ENCODE measurements at places on chromosomes 3 and 15.

DNA sequence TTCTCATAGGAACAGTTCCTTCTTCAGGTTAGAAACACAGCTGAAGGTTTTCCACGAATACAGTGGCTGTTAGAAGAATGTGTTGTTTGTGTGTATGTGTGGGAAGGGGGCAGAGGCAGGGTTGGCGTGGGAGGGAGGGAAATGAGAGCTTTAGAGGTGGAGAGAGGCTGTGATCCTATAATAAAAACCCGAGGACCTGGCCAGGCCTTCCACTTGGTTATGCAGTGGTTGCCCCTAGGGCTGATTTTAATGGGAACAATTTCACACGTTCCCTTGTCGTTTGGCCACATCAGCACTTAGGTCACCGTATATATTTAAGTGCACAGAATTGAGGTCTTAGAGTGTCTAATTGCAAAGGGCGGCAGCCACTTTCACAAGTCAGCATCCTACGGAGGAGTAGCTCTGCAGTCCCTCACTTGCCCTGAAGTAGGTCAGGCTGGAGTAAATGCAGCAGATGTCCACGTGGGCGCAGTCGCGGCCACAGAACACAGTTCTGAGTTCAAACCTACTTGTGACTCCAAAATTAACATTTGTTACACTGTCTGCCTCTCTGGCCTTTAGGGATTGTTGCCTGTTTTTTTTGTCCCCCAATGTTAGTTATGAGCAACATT lies 85.6 kb downstream of the PDCD6IP start:
- DNase-seq = peak; percentile 4

GRCh38 chr3:55702822-55703221 lies 215.7 kb upstream of the WNT5A start:
- no peak for DNase-seq

- DNase-seq = no peak
Measured at GRCh38 chr3:40939741-40940130, 259.6 kb upstream of the CTNNB1 start.

DNA sequence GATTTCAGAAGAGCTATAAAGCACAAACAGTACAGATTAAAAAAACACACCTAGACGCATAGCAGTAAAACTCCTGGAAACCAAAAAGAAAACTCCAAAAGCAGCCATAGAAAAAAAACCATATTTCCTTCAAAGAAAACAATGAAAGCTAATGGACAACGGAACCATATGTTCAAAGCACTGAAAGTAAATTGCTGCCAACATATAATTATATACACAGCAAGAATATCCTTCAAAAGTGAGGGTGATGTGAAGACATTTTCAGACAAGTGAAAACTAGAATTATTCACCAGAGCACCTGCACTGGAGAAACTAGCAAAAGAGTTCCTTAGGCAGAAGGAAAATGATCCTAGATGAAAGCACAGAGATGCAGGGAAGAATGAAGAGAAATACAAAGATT lies 58.2 kb upstream of the PCSK6 start:
- DNase-seq = no peak

DNA sequence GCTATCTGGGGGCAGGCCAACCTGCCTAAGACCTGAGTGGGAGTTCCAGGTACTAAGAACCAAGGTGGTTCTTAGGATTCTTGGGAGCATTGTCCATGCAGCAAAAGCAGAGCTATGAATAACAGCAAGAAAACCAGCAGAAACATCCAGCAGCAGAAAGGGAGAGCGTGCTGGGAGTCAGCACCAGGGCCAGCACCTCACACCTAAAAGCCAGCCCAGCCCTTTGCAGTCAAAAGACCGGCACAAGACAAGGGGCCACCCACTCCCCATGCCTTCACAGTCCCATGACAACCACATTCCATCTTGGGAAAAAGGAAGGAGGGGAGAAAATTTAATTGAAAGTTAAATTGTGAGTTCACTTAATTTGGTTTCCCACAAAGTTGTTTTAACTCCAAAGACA lies 364.9 kb downstream of the AGBL1 start:
- no peak for DNase-seq

DNA sequence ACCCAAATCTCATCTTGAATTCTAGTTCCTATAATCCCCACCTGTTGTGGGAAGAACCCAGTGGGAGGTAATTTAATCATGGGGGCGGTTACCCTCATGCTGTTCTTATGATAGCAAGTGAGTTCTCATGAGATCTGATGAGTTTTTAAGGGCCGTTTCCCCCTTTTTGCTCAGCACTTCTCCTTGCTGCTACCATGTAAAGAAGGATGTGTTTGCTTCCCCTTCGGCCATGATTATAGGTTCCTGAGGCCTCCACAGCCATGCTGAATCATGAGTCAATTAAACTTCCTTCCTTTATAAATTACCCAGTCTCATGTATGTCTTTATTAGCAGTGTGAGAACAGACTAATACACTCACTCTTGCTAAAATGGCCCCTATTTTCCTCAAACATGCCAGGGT lies 374.7 kb downstream of the TUSC7 start:
- no peak for DNase-seq

- no peak for DNase-seq
Measured at GRCh38 chr3:124762661-124763011, 32.4 kb downstream of the UMPS start.

- no peak for DNase-seq
Measured at GRCh38 chr3:54079730-54080325, 42.5 kb upstream of the CACNA2D3 start.

DNA sequence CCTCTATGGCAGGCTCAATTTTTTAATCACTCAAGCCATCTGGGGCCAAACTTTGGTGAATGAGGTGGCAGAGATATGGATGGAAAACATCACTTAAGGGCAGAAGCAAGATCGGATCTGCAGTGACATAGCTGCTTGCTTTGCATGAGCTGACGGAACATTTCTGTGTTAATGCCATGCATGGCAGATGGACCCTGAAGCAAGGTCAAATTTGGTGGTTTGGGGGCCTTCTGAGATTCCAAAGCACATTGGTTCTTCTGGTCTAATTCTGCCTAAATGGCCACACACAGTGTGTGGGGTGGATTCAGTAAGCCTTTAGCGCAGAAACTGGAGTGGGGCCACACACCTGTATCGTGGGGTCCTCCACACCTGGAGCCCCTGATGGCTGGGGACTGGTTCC lies 38.3 kb upstream of the BCL2L10 start:
- DNase-seq = no peak

DNA sequence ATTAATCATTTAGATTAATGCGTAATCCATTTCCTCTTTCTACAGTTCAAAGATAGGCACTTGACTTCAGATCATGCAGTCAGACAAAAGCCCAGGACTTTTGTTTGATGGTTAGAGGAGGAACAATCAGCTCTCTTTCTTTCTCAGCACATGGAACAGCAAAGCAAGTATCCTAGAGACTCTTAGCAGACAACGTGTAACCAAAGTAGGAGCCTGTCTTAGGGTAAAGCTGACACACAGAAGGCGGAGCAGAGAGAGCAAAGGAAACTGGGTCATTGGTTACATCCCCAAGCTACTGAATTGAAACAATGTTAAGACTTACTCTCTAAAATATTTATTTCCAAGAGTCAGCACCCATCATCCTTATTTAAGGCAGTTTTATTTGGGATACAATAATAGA lies 110.0 kb upstream of the HES1 start:
- DNase-seq = no peak

GRCh38 chr3:125337506-125337905 lies 37.6 kb downstream of the ZNF148 start:
- DNase-seq = no peak

DNA sequence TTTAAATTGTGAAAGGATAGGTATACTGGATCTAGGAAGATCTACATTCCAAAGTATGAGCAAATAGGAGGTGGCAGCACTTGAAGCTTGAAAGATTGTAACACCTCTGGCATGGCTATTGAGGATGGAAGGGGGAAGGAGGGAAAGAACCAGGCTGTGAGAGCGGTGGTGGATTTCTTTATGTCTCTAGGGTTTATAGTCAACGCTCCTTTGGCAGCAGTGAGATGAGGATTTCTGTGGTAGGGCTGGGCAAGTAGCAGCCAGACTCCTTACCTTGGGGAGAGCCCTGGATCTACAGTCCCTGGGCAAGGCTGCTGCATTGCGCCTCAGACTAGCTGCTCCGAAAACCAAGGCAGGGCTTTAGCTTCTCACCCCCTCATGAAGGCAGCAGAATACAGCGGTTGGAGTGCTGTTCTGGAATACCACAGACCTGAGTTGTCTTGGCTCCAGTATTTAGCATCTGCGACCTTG lies 53.2 kb downstream of the MEF2A start:
- no peak for DNase-seq

DNA sequence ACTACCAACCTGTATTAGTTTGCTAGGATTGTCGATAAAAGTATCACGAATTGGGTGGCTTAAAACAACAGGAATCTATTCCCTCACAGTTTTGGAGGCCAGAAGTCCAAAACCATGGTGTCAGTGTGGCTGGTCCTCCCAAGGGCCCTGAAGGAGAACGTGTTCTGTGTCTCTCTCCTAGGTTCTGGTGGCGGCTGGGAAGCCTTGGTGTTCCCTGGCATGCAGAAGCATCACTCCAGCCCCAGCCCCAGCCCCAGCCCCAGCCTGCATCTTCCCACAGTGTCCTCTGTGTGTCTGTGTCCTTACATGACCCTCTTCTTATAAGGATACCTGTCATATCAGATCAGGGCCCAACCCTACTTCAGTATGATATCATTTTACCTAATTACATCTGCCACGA lies 272.5 kb upstream of the LYSMD4 start:
- no peak for DNase-seq

DNA sequence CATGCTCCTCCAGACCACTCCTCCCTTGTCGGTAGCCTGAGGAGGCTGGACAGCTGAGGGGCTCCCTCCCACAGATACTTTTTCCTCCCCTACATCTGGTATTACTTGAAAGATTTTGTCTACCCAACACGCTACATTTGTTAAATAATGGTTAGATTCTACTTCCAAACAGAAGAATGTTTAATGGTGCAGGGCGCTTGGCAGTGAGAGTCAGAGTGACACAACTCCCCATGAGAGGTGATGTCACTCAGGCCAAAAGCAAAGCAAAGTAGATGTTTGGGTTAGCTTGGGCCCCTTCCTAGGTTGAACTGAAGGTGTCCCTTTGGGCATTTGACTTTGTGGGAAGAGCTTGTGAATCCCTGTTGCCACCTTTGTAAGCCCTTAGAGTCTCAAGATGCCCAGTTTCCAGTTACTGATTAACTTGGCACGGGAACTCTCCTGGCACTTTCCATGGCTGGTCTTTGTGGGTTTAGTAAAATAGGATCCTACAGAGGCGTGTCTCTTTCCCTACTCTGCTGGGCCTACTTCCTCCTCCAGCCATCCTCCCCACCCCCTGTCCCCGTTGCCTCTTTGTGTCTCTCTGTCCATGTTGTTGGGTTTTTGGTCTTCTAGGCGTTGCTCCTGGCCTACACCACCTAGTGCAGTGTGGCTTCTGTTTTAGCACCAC lies 5.6 kb downstream of the LIMD1 start:
- DNase-seq = no peak

GRCh38 chr3:152961323-152961722 lies 126.4 kb downstream of the P2RY1 start:
- no peak for DNase-seq

GRCh38 chr3:163632722-163633121 lies 1445.6 kb downstream of the SI start:
- no peak for DNase-seq

GRCh38 chr3:21585216-21585740 lies 165.7 kb downstream of the ZNF385D start:
- no peak for DNase-seq

GRCh38 chr3:184380627-184381260 lies 890 bp downstream of the CHRD start:
- DNase-seq = no peak

GRCh38 chr3:194277104-194277785 lies 73.9 kb downstream of the CPN2 start:
- no peak for DNase-seq

GRCh38 chr15:90559119-90559518 lies 29.4 kb downstream of the CRTC3 start:
- DNase-seq = no peak

GRCh38 chr15:75023872-75024636 lies 664 bp downstream of the PPCDC start:
- no peak for DNase-seq

- DNase-seq = no peak
Measured at GRCh38 chr15:92907229-92907628, 7.1 kb downstream of the CHD2 start.

DNA sequence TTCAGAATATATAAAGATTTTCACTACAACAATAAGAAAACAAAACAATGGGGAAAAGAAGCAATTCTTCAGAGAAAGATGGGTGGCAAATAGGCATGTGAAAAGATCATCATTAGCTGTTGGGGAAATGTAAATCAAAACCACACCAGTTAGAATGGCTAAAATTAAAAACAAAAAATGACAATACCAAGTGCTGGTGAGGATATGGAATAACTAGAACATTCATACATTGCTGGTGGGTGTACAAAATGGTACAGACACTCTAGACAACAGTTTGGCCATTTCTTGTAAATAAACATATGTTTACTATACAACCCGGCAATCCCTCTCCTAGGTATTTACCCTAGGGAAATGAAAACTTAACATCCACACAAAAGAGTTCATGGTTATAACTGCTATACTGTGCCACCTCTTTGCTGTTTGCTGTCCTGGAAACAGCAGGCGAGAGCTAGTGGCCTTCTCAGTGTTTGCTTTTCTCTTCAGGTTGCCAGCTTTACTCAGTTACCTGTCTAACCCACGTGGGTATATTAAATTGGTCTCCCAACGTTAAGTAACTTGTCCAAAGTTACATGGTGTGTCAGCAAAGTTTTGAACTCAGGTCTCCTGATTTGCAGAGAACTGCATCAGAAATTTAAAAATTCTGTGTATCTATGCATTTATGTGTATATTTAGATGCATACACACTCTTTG lies 4.6 kb upstream of the NIT2 start:
- no peak for DNase-seq

DNA sequence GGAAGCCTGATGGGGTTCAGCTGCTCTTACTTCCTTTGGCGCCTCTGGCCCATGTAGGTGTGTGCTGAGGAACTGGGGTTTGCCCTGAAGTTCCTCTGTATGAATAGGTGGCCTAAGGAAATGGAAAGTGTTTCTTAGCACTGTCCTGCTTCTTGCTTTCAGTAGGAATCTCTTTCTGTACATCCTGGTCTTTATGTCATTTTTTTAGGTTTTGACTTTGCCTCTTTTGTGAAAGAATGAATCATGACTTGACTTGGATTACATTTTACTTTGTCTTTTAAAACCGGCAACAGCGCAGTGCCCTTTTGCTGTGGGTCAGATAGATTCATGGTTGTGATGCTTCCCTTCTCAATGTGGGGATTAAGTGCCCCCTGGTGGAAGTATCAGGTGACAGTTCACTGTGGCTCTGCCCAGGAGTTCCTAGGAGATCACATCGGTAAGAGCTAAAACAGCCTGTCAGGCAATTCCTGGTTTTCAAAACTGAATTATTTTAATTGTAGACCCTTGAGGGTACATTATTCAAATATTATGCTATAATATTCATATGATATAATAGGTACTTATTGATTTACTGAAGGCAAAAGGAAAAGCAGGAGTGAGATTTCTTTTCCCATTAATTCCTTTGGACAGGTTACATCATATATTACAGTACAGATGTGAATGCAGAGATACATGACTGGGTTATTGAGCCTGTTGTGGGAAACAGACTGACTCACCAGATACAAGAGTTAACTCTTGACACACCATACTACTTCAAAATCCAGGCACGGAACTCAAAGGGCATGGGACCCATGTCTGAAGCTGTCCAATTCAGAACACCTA lies 95.4 kb downstream of the HCN4 start:
- DNase-seq = peak; percentile 10

GRCh38 chr15:25268166-25268565 lies 170.7 kb downstream of the UBE3A start:
- no peak for DNase-seq

- DNase-seq = no peak
Measured at GRCh38 chr3:81839504-81840094, 78.2 kb upstream of the GBE1 start.
